ENCODE measurements at places on chromosomes 3 and 15.

DNA sequence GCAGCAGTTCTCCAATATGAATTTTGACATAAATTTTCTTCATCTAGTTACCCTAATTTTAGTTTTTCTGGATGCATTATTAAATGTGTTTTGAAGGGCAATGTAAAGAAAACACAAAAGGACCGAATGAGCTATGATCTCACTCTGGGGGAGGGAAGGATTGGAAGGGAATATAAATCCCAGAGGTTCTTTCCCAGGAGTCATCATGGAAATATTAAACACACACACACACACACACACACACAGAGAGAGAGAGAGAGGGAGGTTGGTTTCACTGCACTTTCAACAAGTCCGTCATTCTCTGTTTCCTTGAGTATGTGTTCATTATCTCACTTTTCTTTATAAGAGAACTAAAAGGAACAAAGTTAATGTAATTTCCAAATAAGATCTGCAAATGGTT is 70.7 kb upstream of the DCBLD2 start:
- no peak for DNase-seq

DNA sequence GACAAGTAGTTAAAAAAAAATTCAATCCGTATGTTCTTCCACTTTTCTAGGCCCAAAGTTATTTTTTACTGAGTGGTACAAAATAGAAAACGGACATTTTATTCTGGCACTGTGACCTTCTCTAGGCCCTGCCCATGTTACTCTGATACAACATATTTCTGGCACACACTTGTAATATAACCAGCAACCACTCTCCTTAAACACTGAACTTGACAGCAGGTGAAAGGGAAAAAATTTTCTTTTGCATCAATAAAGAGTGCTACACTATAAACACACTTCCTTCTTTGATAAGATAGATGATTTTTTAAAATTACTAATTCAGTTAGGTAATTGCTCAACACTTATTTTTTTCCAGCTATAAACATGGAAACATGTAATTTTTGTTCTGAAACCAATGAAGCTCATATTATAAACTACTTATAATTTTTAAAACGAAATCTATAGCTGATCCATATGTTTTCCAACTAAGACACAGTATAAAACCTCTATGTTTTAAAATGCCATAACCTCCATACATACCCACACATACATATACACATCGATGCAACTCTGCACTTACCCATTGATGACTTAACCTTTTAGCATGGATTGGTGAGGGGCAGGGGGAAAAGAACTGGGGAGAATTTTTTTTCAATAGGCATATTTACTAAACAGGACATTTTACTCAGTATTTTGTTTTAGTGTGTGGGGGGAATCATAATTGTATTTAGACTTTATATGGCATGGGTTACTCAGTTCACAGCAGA is 5.3 kb upstream of the CTNNB1 start:
- DNase-seq: no peak

- DNase-seq: no peak
Measured at GRCh38 chr15:67998599-67999133, 55.4 kb upstream of the PIAS1 start.

DNA sequence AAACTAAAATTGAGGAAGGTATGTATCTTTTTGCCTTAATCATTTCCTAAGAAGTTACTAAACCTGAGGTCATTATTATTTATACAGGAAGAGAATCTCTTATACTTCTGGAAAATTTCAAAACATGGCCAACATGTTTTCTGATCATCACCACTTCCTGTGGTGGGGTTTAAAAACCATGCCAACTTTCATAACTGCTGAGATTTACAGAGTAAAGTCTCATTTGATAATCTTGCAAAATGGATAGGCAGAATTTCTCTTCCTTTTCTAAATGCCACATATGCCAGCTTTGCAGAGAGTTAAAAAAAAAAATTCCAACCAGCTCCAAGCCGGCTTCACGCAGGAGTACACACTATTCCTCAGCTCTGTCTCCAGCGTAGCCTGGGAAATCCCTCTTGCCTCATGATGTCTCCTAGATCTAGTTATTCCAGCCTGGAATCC is 124.3 kb upstream of the SPRED1 start:
- DNase-seq: no peak

GRCh38 chr3:89392991-89393390 is 285.6 kb downstream of the EPHA3 start:
- no peak for DNase-seq

DNA sequence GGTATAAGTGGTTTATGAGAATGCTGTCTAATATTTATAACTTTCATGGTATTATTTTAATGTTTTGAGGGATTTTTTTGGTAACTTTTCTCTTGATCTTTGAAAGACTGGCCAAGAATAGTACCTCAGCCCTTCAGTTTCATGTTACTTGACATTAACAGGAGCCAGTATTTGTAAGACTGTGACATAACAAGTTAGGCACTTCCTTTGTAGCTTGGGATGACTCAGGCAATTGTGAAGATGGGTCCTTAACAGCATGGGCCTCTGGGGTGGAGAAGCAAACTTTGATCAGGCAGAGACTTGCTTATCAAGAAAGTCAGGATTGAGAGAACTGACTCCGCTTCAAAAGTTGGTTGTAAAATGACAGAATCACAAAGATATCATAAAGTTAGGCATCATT is 9.5 kb downstream of the LRRC49 start:
- no peak for DNase-seq

DNA sequence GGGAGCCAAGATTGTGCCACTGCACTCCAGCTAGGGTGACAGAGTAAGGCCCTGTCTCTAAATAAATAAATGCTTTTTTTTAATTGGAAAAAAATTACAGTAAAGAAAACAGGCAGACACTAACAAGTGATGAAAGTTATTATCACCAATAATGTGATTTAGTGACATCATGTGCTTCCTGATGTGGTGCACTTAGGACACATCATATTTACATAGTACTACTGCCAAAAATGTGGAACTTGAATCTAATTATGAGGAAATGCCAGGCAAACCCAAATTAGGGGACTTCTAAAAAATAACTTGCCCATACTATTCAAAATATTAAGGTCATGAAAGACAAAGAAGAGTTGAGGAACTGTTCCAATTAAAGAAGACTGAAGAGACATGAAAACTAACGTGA is 30.8 kb downstream of the MAP4 start:
- no peak for DNase-seq

DNA sequence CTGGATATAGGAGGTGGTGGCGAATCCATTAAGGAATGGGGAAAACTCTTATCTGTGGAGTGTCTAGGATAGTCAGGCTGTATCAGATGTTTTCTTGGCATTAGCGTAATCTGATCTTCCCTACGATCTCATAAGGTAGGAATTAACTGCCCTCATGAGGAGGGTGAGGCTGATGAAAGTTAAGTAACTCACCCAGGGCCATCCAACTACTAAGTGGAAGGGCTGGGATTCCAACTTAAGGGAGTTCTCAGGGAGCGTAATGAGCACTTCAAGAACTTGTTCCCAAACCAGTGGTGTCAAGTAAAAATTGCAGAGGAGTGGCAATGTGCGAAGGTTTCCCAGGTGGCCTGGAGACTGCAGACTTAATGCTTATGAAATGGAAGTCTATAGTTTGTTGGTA is 55.9 kb upstream of the OSBPL11 start:
- DNase-seq: no peak

GRCh38 chr3:170490828-170491560 is 72.3 kb downstream of the CLDN11 start:
- no peak for DNase-seq

DNA sequence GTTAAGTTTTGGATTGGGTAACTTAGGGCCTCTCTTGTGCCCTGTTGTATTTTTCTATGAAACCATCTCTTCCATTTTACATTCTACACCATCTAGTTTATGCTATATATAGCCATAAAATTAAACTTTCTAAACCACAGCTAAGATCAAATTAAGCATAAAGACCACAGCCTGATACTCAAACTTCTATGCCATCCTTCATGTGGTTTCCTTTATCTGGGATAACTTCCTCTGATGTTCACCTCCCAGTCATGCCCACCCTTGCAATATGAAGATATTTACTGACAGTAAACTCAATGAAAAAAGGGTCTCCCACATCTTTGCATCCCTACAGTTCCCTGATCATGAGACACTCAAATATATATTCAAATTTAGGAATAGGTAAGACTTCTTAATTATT is 4.2 kb downstream of the SELENOK start:
- no peak for DNase-seq

- DNase-seq: no peak
Measured at GRCh38 chr3:175620532-175620931, 761.4 kb downstream of the NAALADL2 start.

DNA sequence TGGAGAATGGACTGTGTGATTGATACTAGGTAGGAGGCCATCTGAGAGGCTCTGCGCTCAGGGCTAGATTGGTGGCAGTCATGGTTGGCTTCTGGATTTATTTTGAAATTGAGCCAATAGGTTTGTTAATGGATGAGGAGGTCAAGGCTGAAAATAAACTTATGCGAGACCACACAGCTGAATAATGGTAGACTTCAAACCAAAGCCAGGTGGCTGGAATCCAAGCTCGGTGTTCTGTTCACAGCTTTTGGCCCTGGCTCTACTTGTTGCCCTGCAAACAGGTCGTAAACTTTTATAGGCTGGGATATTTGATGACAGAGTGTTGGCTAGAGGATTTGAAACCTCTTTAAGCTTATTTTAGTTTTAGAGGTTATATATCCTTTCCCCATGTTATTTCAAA is 160.4 kb downstream of the CHL1 start:
- no peak for DNase-seq

DNA sequence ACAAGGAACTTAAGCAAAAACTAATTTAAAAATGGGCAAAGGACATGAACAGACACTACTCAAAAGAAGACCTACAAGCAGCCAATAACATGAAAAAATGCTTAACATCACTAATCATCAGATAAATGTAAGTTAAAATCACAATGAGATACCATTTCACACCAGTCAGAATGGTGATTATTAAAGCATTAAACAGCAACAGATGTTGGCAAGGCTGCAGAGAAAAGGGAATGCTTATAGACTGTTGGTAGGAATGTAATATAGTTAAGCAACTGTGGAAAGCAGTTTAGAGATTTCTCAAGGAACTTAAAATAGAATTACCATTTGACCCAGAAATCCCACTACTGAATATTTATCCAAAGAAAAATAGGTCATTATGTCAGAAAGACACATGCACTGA is 482.2 kb downstream of the SQOR start:
- DNase-seq: no peak

DNA sequence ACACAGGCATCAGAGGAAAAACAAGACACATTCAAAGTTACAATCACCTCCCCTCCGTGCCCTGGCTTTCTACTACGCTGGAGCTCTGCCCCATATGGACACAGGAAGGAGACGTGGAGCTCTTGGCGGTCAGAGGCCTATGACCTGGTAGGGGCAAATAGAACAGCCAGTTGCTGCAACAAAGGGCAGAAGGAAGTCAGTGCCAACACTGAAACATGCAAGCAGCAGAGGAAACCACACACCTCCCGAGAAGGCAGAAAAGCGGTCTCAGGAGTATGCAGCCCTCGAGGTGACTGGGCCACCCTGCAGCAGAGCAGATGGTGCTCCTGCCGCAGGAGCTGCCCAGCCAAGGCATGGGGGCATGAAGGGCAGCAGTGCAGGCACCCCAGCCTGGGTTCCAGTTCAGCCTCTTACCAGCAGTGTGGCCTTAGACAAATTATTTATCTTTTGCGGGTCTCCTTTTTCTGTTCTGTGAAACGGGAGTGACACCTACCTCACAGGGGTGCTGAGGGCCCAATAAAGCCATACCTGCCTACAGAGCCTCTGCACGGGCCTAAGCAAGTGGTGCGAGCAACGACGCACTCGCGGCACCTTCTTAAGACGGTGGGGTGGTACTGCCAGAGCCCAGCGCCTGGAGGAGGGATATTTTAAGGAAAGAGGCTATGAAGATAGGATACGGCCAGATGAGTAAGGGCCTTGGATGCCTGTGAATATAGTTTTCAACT is 8.6 kb downstream of the ZXDC start:
- no peak for DNase-seq

GRCh38 chr15:39579487-39580116 is 1.3 kb upstream of the THBS1 start:
- DNase-seq: no peak

- DNase-seq: peak; percentile 45
Measured at GRCh38 chr15:60720493-60721256, 241.7 kb upstream of the ICE2 start.

DNA sequence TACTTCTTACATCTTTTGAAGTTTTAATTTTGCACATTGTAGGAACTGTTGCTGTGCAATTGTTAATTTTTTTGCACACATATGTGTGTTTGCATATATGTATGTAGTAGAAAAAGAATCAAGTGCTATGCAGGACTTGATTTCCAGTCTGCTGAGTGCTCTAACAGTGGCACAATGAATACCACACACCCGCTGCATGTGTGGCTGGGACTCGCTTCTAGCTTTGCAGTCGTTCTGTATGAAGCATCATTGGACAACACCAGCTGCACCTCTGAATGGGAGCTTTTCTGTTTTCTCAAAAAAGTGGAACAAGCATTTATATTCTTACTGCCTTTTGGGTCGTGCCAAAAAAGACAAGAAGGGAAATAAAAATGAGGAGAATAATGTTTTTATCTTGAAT is 564.7 kb downstream of the FOXP1 start:
- no peak for DNase-seq

DNA sequence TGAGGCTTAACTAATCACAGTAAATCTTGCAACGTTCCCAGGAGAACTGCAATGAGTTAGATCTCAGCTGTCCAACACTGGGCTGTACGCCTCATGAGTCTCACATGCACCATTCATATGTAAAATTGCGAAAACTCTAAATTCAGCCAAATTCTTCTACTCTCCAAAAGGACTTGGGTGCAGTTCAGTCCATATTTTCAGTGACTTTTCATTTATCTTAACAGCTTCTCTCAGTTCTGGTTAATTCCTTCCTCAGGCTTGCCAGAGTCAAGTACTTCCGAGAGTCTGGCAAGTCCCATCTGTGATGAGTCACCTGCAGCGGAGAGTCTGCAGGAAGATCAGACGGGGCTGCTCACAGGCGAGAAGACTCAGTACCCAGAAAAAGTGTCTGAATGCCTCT is 11.5 kb downstream of the CCDC80 start:
- no peak for DNase-seq
